ENCODE measurements at places on chromosomes 1 and 21.

DNA sequence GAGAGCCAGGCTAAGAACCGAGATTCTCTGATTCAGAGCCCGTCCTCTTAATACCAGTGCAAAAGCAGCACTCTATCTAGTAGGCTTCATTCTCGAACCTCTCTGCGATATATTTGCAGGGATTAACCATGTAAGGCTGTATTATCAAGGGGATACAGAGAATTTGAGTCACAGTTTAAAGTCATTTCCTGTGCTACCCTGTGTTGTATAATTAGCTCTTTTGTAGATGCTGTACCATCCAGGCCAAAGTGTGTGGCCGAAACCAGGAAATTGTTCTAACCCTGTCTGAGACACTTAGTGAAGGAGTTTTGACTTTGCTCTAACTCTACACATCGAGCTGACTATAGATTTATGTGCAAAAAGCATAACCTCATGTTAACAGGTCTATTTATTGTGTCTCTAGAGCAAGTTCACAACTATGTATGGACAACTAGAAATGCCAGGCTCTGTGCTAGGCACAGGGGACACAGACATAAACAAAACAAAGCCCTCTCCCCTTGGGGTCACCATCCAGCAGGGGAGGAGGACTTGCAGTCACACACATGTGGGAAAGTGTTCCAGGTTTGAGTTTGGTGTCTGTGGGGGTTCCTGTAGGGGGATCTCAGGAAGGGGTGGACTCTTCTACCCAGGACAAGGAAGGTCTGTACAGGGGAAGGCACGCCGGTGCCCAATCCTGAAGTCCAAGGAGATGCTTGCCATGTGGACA lies 182.2 kb downstream of the DHRS3 start:
- no peak for DNase-seq

- DNase-seq = no peak
Measured at GRCh38 chr21:14589855-14590563, 43.9 kb upstream of the SAMSN1 start.

DNA sequence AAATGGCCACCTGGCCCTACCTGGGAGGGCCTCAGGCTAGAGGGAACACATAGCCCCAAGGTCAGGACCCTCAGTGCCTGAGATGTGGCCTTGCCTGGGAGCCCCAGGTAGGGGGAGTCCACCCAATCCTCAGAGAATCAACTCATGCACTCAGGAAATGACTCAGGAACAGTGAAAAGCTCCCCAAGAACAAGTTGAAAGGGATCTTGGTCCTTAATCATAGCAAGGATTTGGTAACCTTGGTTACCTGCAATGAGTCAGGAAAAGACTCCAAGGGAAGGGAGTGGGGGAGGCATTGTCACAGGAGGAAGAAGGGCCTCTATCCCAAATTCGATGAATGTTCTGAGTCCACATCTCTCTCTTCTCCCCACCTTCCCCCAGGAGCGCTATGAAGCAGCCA lies 17.0 kb downstream of the MAP7D1 start:
- DNase-seq = no peak

DNA sequence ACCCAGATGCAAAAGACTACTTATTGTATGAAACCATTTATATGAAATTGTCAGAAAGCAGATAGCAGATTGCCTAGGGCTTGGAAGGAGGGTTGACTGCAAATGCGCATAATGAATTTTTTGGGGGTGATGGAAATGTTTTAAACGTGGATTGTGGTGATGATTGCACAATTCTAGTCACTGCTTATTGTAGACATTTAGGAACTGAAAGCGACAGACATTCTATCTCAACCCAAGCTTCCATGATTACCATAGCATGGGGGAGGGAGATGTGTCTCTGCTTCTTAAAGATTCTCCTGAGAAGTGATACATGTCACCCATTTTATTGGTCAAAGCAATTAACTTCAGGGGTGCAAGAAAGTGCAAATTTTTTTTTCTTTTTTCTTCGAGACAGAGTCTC lies 2.8 kb upstream of the MTF2 start:
- DNase-seq = no peak

DNA sequence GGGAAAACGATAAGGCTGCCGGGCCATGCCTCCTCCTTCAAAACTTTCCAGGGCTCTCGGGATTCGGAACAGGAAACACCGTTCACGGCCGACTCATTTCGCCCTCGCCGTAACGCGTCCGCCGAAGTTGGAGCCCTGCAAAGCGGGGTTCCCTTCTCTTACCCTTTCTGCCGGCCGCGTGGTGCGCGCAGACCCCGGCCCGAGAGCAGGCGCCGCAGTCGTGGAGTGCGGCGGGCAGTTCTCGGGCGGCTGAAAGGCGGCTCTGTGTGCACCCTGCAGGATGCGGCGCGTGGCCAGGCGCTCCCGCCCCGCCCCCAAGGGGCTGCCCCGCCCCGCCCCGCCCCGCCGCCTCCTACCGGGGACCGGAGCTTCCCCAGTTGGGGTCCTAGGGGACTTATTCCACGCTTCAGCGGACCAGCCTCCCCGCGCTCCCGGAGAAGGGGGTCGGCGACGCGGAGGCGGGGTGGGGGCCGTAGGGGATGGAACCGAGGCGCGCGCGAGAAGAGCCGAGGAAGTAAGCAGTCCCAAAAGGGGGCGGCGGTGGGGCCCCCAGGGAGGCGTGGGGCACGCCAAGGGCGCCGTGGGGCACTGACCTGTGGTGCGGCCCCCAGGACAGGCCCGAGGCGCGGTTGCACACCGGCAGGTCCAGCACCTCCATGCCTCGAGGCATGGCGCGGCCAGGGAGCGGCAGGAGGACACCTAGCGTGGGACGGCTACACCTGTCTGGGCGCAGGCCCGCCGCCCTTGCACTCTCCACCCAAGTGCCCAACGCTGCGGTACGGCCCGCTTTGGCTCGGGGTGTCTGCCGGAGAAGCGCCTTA lies at the start of gene MCOLN2:
MCOLN2 (minus strand) TSS at position 268 of the 821 bp plus-strand sequence; CDS start at position 27, 241 bp downstream.
- DNase-seq = no peak

DNA sequence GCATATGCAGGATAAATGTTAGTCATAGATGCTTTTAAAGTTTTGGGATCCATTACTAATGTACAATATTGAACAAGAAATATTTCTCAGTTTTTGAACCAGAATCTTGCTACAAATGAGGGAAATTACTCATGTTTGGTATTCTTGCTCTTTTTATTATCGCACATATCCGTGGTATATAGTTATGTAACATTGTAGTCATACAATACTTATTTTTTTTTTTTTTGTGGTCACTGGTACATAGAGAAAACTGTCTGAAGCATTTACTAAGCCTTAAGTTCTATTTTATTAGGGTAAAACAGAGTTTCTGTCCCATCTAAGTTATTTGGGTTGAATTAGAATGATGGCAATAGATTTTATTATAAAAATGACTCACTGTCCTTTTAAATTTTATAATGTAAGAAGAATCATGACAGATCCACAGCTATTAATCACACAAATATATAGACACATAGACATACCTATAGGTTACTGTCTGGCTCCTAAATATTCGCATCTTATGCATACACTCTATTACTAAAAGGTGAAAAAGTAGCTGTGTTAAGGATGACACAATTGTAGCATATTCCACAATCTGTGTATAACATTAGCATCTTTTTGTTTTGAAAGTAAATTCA lies 18.0 kb upstream of the PRKAA2 start:
- no peak for DNase-seq

- no peak for DNase-seq
Measured at GRCh38 chr1:235503403-235504121, 690 bp downstream of the B3GALNT2 start.

GRCh38 chr1:112675728-112676381 lies 1.4 kb downstream of the MOV10 start:
- DNase-seq = no peak

DNA sequence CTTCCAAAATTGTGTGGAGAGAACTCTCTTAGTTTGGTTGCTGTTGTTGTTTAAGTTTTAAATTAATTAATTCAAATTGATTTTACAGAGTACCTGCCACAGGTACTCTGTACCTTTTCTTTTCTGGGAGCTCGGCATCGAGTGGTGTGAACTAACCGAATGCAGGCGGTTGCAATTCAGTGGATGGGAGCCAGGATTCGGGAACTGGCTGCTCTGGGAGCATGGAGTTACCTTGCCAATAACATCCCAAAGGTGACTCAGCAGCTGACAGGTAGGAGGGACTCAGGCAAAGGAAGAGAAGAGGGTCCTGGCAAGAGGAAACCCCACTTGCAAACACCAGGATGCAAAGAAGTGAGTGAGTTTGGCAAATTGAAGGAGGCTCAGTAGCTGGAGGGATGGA lies 24.7 kb upstream of the KANK4 start:
- no peak for DNase-seq

- DNase-seq = no peak
Measured at GRCh38 chr1:64150729-64151230, 52.6 kb upstream of the UBE2U start.

GRCh38 chr1:48039088-48040054 lies 42.2 kb upstream of the TRABD2B start:
- DNase-seq = no peak

GRCh38 chr1:7534061-7534825 lies 236.9 kb upstream of the VAMP3 start:
- DNase-seq = no peak

DNA sequence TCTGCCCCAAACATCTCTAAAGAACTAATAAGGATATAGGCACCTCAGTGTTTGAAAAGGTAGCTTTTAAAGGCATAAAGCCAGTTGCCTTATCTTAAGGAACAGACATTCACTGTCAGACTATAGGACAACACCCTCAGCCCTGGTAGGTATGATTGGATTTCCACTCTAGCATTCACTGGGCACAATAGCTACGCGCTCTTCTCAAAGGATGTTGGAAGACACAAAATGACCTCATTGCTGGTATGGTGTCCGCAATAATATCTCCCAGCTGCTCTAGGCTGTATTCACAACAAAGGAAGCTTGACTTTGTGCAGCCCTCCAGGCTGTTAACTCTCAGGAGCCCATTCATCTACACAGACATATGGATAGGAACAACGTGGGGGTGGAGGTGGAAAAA lies 119.4 kb upstream of the CXADR start:
- DNase-seq = no peak

- DNase-seq = no peak
Measured at GRCh38 chr1:55143684-55144083, 71.5 kb downstream of the USP24 start.

DNA sequence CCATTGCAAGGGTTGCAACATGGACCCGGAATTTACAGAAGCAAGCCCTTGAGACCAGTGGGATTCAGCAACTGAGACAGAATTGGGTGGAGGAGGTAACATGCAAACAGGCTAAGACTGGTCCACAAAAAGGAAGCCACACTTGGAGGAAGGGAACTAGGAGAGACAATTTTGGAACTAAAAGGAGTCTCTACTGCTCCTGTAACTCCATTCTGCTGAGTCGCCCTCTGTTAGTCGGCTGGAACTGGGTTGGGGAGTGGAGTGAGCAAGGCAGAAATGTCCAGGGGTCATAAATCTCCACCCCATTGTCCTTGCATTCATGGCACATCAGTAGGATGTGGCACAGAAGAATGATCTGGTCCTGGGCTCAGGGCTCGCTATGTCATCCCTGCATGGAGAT lies 5.1 kb downstream of the LAMB3 start:
- no peak for DNase-seq

- DNase-seq = no peak
Measured at GRCh38 chr1:30888391-30888790, 20.2 kb downstream of the SDC3 start.
